ENCODE measurements at places on chromosomes 1 and 21.

- DNase-seq, result no peak
Measured at GRCh38 chr1:42657201-42657600, 1.0 kb upstream of the PPIH start.

GRCh38 chr21:45533361-45533845 lies 8.8 kb downstream of the SLC19A1 start:
- no peak for DNase-seq

DNA sequence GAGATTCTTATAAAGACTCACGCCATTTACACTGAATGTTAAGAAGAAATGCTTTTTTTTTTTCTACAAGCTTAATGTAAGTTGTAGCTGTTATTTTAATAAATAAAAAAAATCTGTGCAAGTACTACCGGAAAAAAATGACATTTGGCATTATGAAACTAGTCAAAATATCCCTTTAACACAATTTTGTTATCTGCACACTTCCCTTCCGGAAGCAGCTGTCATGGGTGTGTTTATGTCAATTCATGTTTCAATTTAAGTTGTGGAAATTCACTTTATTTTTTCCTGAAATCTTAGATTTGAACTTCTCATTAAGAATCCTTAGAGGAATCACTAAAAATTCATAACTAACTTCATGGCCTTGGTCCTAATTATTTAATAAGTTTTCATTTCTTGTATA lies 308.1 kb downstream of the KCTD3 start:
- DNase-seq, result no peak

DNA sequence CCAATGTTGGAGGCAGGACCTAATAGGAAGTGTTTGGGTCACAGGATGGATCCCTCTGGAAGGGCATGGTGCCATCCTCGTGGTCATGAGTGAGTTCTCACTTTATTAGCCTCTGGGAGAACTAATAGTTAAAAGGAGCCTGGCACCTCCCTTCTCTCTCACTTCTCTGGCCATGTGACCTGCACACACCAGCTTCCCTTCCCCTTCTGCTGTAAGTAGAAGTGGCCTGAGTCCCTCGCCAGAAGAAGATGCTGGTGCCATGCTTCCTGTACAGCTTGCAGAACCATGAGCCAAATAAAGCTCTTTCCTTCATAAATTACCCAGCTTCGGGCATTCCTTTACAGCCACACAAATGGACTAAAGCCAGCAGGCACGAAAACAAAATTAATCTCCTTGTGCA lies 23.6 kb downstream of the ACOT7 start:
- no peak for DNase-seq

- no peak for DNase-seq
Measured at GRCh38 chr1:201138311-201138840, 11.4 kb upstream of the ASCL5 start.

GRCh38 chr1:246271516-246271915 lies 235.6 kb downstream of the SMYD3 start:
- DNase-seq, result no peak

GRCh38 chr1:4564051-4564450 lies 90.4 kb upstream of the AJAP1 start:
- no peak for DNase-seq

DNA sequence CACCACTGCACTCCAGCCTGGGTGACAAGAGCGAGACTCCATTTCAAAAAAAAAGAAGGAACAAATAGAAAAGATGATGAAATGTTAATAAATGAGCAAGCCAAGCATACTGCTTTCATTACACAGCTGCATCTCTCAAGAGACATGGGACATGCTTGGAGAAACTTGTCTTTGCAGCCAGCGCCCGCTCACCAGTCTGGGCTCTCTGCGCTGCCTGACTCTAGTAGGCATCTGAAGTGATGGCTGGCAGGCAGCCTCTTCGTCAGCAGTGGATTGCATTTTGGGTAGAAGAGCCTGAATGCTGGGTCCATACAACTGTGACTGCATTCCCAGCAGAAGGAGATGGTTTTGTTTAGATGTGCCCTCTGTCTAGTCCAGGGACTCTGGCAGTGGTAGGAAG lies 48.0 kb downstream of the IL6R start:
- no peak for DNase-seq

GRCh38 chr1:85224734-85225623 lies 24.2 kb upstream of the SYDE2 start:
- peak; percentile 35 for DNase-seq

- no peak for DNase-seq
Measured at GRCh38 chr1:85998105-85998855, 158.3 kb downstream of the COL24A1 start.

DNA sequence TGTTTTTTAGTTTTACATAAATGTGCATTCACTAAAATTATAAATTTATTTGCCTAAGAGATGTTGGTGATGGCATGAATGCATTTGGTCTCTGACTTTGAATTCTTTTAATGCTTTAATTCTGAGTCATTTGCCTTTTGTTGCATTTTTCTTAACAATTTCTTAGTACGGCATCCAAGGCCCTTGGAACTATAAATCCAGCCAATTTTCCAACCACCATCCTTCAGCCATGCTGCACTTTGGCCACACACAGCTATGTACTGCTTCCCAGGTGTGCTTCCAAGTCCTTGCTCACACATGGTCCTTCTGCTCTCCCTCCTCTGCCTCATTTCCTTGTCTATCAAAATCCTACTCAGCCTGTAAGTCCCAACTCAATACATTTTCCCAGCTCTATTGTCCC lies 161.0 kb downstream of the DHRS3 start:
- DNase-seq, result no peak

DNA sequence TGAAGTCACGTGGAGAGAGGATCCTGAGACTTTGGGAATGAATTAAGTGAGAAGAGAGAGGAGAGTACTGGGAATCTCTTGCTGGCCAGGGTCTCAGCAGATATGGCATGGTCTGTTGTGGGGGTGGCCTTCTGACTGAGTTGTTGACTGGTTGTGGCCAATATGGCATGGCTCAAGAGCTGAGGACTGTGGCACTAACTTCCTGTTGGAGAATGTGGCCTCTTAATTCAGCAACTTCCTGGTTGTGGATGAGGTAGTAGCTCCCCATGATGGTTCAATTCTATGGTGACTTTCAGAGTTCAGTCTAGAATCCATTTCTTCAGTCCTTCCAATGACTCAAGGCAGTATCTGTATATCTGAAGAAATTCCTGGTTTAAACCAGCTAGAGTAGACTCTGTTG lies 44.7 kb upstream of the PAXBP1 start:
- DNase-seq, result no peak

- DNase-seq, result no peak
Measured at GRCh38 chr1:92372164-92372563, 73.3 kb downstream of the RPAP2 start.

DNA sequence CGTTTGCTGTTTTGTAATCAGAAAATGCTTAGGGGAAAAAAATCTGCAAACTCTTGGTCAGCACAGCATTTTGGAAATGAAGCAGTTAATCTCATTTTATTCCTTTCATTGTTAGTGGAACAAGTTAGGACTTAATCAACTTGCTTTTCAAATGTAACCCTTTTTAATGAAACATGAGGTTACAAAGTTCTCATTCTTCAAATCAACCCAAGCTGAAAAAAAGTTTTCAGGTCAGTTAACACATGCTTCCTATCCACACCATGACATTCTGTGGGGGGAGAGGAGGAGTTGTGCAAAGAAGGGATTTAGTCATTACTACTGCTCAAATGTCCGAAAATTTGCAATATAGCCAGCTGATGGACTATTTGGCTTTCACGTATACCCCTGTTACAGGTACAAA lies 283.2 kb upstream of the LYPLAL1 start:
- no peak for DNase-seq

- DNase-seq, result no peak
Measured at GRCh38 chr1:70084314-70084915, 121.0 kb downstream of the LRRC40 start.

- no peak for DNase-seq
Measured at GRCh38 chr1:248670003-248670402, 14.7 kb upstream of the OR2T27 start.

All from LoVo (cell line).